Daoy (cell line): ENCODE measurements at places on chromosomes 5 and 9. TPM values are rescaled to one million over a fixed set of nuclear protein-coding genes. Genes with fewer than 3 reads are reported as not detected.

DNA sequence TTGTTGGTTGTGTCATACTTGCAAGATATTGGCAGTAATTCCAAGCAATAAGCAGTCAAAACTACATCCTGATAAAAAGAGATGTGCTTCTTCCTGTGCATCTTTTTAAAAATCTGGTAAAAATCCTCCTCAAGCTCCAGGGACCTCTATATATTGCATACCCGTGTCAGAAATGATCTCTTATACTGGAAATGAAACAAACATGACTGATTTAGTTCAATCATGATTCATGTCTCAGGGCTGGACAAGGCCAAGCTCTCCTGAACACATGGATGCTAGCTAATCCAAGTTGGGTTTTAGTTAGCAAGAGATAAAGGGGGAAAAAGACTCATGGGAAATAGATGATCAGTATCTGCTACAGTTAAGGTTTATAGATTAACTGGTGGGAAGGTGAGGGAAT is 69.3 kb downstream of the CCDC192 start:
- DNase-seq = no peak

NLN gene
- total RNA-seq = 43.8 and 44.2 TPM in 2 replicates

DNA sequence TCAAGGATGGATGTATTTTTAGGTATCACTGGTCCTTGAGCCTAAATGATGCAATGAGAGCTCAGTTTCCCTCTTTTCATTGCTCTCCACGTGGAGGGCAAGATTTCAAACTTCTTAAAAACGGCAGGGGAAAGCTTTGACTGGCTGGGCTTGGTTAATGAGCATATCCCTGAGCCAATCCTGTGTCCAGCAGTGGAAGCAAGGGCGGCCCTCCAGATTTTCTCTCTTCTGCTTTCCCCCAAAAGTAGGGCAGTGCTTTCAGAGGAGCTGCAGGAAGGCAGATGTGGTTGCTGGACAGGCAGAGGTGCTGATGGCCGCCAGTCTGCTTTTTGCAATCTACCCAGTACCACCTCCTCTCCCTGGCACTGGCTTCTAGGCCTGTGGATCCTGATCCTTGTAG is 30.0 kb upstream of the TBC1D2 start:
- DNase-seq = no peak

GRCh38 chr5:17241635-17242034 is 24.2 kb downstream of the BASP1 start:
- DNase-seq = no peak

DNA sequence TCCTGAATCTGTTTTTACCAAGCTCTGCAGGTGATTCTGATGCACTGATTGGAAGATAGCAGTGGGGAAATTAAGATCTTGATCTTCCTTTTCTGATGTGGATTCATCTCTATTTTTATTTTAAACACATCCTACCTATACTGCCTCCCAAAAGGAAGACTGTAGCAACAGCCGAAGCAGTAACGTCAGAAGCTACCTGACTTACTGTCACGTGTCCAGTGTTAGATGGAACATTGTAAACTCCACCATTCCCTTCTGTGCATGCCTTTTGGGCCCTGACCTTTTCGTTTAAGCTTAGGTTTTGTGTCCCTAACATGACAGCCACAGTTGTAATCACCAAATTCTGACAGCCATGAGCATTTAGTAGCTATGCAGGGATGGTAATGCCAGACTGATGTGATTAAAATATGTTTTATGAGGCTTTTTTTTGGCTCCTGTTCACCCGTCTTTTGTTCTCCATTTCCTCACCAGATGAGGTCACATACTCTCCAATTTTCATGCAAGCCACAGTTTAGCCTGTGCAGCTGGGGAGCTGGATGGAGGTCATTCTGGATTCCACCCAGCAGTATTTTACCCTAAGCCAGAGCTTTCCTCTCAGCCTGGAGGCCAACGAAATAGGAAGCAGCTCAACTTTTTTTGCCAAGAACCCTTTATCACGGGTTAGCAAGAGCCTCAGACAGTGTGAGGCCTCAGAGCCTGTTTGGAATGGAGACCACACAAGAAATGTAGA is 15.6 kb upstream of the FOXD1 start:
- peak; percentile 35 for DNase-seq

DMGDH gene
- total RNA-seq = 0.18 and 0.74 TPM in 2 replicates

IFNK gene
- not detected in 2 replicates for total RNA-seq

DNA sequence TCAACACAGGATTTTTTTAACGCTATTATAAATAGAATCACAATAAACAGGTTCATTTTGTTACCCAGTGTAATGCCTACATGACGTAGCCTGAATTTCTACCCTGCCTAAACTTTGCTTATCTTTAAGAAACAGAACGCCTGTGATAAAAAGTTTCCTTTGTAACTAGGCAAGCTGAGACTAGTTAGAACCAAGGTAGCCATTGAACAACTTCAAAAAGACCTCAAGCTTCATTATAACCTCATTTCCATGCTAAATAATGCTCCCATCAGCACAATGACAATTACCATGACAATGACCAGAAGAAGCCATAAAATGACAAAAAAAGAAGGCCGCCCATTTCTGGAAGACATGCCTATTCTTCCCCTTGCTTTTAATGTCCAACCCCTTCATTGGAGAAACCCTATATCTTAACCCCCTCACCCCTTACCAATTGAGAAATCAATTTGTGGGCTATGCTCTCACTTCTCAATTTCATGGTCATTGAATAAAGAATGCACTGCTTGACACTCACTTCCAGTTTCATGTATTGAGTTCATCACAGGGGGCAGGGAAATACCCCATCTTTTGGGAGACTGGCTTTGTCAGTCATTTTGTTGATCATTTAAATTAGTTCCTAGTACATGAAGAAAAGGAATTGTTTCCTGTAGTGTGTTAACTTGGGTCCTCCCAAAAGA is 276.8 kb downstream of the MCTP1 start:
- no peak for DNase-seq

- no peak for DNase-seq
Measured at GRCh38 chr5:112333331-112333781, 85.7 kb downstream of the EPB41L4A start.

GRCh38 chr5:57476601-57477056 is 6.0 kb downstream of the ACTBL2 start:
- DNase-seq = no peak

- no peak for DNase-seq
Measured at GRCh38 chr9:71465392-71465791, 302.9 kb downstream of the CEMIP2 start.

GRCh38 chr5:154179846-154180710 is 10.5 kb upstream of the GALNT10 start:
- DNase-seq = peak; percentile 61
